Brain microvascular endothelial cell (primary cell): ENCODE measurements at places on chromosomes 5 and 9.

- no peak for DNase-seq
Observed at GRCh38 chr9:72193478-72193881, 44.2 kb downstream of the GDA start.

- DNase-seq: no peak
Observed at GRCh38 chr5:1123418-1124147, 11.7 kb upstream of the SLC12A7 start.

DNA sequence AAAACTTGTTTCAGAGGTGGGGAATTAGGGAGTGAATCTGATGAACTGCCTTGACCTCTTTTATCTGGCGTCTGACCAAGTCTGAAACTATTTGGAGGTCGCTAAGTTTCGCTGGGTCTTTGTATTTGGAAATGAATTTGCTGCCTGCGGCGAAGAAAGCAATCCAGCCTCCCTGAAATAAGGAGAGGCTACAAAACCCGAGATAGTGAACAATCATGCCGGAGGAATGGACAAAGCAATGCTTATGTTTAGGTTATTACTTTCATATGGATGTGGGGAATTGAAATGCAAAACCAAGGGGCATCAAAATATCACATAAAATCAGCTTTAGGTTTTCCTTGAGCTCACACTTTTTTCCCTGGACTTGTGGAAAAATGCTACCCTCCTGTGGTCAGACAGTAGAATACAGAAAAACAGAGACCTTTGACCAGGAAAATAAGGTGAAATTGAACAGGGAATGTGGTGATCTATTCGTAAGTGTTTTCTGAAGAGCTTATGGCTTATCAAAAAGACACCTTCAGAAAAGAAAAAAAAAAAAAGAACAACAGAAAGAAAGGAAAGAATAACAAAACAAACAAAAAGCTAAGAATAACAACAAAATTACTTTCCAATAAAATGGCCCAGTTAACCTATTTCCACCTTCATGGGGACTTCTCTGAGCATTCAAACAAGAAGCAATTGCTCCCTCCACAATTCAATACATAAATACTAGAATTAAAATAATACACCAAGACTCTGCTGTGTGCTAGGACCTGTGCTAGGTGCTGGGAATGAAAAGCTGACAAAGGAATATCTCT, 68.6 kb upstream of the DPYSL3 start:
- DNase-seq: peak; percentile 31

DNA sequence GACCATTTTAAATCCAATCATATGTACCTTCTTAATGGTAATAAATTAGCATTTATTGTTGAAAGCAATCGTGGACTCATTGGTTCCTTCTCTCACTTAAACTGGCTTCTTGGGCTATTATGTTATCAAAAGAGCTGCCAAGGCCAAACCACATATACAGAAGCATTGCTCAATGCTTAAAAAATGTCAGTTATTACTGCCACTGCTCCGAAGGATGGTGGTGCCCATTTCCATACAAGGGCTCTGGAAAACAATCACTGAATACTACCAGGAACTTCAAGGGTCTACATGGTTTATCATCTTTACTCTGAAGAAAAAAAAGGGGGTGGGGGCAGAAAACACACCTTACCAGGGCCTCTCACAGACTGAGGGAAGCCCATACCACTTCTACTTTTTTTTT, 104.3 kb downstream of the GNAQ start:
- DNase-seq: peak; percentile 24

DNA sequence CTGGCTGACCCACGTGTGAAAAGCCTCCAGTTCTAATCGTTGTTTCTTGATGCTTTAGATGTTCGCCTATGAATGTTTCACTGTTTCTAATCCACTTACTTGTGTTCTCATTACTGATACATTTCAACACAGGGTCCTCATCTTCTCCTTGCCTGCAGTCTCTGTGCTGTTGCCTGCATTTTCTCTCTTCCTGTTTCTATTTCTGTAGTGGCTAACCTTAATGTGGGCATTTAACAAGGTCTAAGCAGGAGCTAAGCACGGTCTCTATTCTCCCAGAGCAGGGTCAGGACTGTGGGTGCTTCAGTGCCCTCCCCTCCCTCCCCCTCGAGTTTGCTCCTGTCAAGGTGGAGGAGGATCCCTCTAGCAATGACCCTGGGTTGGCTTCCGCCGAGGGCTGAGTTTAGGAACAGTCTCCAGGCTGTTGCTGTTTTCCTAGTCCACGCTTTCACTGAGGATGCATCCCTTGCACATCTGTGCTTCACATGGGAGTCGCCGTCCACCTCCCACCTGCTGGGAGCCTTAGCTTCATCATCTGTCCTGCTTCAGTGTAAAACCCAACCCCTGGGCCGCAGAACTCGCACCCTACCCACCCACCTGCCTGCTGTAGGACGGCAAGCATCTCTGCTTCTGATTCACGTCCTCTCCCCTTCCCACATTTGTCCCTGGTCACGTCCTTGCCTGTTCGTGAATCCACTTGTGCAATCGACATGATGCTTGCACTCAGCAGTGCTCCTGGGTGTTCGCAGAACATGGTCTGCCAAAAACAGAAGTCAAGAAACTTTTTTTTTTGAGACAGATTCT, 2.4 kb upstream of the EXOC3 start:
- no peak for DNase-seq

GRCh38 chr9:127366594-127366993, 30.4 kb upstream of the SLC2A8 start:
- DNase-seq: no peak

DNA sequence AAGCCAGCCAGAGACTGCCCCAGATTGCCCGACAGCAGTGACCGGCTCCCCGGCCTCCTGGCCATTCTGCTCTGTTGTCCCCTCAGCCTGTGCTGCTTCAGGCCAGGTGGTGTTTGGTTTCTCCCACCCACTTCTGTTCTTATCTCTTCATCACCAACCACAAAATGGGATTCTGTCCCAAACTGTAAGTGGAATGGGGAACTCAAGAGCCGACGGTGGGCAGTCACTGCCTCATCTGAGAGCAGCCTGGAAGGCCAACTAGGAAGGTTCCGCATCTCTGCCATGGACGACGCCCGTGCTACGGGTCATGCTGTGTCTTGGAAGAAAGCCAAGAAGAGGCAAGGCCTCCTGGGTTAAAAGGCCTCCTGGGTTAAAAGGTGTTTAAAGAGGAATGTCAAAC, 219.0 kb upstream of the PIK3R1 start:
- no peak for DNase-seq

- DNase-seq: no peak
Observed at GRCh38 chr5:139181835-139182452, 16.2 kb downstream of the SIL1 start.

GRCh38 chr5:124795829-124796228, 49.4 kb upstream of the ZNF608 start:
- no peak for DNase-seq

GRCh38 chr9:18361646-18362045, 112.3 kb upstream of the ADAMTSL1 start:
- DNase-seq: no peak

DNA sequence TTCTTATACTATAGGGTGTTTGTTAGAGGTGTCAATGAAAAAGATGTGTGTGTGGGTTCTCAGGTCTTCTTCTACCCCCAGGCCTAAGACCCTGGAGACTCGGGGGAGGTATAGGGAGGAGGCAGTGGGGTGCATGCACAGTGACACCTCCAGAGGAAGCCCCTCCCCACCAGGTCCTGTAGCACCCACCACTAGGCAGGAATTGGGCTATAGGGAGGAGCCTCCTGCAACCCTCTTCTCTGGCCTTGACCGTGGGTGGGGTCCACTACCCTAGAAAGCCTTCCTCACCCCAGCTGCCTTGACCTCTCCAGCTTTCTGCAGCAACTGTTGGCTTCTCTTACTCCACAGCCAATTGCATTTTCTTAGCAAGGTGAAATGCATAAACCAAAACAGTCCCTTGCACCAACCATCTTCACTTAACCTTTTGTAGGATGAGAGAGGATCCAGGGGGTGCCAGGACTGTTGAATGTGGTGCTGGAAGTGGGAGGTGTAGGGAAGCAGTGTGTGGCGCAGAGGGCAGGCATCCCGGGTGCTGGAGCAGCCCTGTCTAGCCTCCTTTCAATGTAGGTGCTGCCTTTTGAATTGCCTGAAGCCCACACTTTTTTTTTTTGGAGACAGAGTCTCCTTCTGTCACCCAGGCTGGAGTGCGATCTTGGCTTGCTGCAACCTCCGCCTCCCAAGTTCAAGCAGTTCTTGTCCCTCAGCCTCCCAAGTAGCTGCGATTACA, 128.5 kb downstream of the RGS3 start:
- DNase-seq: no peak

DNA sequence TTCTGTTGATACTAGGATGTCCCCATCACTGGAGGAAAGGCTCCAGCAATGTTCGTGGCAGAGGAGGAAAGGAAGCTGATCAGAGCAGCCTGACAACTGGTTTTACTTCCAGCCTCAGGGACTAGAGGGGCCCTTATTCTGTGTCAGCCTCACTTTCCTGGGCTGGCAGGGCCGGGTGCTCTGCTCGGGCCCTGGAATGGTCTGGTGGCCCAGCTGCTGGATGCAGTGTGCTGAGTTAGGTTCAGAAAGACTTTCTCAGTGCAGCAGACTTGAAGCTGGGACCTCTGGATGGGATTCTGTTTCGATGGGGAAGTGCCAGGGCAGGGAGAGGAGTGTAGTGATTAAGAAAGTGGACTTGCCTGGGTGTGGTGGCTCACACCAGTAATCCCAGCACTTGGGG, 81.0 kb downstream of the MACROH2A1 start:
- no peak for DNase-seq

- DNase-seq: peak; percentile 16
Observed at GRCh38 chr5:1409381-1410110, 35.7 kb downstream of the SLC6A3 start.

DNA sequence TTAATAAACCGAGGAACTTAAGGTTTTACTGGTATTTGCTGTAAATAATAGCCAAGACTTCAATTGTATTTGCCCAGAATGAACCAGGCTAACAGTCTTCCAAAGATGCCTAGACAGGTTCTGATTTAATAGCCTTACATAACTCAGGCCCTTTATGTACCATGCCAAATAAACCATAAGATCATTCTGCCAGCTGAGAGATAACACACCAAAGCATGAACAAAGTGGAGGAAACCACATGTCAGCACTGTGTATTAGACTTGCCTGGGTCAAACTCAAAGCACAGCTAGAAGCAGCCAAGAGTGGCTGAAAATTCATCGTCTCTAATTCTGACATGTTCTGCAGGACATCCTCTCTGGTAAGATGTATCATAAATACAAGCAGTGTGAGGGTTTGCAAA, 319.3 kb upstream of the ZNF608 start:
- DNase-seq: no peak

GRCh38 chr9:118305331-118305730, 601.1 kb downstream of the TLR4 start:
- no peak for DNase-seq

GRCh38 chr9:7467186-7467585, 332.4 kb downstream of the DMAC1 start:
- no peak for DNase-seq

DNA sequence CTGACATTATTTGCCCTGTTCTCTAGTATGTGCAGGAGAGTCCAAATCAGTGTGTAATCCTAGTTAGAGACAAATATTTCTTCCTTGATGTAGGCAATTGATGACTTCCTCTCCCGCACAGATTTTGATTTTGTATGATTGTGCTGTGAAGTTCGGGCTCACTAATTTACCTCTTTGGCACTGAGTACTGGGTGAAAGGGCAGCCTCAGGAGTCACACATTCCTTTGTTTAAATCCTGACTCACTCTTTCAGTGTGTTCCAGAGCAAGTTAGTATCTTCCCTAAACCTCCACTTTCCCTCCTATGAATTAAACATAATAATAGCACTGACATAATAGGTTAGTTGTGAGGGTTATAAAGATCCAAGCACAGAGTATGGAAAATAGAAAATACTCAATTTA, 269.7 kb downstream of the ISL1 start:
- no peak for DNase-seq

DNA sequence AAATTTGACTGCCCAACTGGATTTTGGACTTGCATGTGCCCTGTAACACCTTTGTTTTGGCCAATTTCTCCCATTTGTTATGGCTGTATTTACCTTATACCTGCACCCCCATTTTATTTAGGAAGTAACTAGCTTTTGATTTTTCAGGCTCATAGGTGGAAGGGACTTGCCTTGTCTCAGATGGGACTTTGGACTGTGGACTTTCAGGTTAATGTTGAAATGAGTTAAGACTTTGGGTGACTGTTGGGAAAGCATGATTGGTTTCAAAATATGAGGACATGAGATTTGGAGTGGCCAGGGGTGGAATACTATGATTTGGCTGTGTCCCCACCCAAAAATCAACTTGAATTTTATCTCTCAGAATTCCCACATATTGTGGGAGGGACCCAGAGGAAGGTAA, 490.2 kb downstream of the PRR16 start:
- no peak for DNase-seq

- DNase-seq: no peak
Observed at GRCh38 chr9:110185806-110186205, 22.2 kb downstream of the C9orf152 start.

GRCh38 chr5:145855763-145856267, 17.0 kb downstream of the GRXCR2 start:
- DNase-seq: no peak

- DNase-seq: peak; percentile 69
Observed at GRCh38 chr9:116287721-116288120, 134.1 kb downstream of the PAPPA start.

DNA sequence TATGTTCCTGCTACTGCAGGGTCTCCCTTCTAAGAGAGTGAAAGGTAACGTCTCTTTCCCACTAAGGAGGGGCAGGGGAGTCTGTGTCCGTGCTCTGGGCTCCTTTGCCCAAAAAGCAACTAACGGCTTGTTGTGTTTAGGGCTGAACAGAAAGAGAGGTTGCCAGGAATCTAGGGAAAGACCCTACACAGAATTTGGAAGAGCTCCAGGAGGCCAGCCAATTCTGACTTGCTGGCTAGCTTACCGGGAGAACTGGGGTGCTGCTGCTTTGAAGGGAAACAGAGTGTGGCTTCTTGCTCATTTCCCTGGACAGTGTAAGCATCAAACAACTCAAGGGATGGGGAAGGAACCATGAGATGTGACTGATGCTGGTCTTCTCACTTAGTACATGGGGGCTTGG, 176.1 kb downstream of the GADD45G start:
- DNase-seq: no peak

DNA sequence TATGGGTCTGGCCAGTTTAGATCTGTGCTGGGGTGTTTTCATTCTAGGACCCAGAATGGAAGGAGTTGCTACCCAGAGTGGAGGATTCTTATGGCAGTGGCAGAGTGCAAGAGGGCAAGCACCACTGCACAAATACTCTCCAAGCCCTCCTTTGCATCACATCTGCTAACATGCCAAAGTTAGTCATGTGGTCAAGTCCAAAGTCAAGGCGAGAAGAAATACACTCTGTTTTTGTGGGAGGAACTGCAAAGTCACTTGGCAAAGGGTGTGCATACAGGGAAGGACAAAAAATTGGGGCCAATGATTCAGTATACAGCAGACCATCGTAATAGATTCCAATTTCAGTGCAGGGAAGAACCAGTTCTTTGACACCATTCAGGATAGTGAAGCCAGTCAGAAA, 43.9 kb upstream of the HMGCS1 start:
- DNase-seq: no peak

DNA sequence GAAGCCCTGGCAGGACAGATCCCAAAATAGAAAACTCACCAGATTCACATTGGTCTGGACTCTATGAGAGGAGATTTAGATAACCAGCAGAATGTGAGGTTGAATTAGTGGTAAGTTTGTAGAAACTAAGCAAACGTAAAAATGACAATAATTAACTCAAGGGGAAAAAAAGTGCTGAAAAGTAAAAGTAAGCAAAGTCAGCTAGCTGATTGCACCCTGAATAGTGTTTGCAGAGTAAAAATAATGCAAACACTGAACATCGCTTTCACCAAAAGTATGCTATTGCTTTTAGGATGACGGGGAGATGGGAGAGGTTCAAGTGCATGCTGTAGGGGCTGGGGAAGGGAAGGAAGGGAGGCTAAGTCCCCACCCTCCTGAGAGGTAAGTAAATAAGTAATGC, 92.5 kb upstream of the RARS1 start:
- no peak for DNase-seq
